ENCODE measurements at places on chromosomes 3 and 15.
A peak's percentile ranks its signal among the peaks of the same experiment; 100 is the strongest.

GRCh38 chr15:72285402-72285801 lies 13.0 kb upstream of the PARP6 start:
- DNase-seq: no peak

- no peak for DNase-seq
Measured at GRCh38 chr3:50651920-50652529, 22.7 kb upstream of the DOCK3 start.

GRCh38 chr3:181701096-181701495 lies 10.6 kb upstream of the SOX2 start:
- DNase-seq: no peak

GRCh38 chr3:45778761-45779201 lies 17.6 kb downstream of the SLC6A20 start:
- peak; percentile 82 for DNase-seq

DNA sequence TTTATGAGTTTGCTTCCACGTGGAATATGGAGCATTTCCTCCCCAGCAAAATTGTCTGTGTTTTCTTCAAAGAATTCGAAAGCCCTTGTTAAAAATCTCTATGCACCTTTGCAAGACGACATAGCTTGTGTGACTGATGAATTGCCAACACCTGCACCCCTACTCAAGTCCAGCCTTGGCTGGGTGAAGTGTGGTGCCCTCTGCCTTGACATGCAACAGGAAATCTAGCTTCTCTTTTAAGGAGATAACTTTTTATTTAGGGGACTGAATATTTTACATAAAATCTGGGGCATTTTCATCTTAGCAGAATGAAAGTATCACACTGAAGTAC lies 647 bp downstream of the HMG20A start:
- no peak for DNase-seq

DNA sequence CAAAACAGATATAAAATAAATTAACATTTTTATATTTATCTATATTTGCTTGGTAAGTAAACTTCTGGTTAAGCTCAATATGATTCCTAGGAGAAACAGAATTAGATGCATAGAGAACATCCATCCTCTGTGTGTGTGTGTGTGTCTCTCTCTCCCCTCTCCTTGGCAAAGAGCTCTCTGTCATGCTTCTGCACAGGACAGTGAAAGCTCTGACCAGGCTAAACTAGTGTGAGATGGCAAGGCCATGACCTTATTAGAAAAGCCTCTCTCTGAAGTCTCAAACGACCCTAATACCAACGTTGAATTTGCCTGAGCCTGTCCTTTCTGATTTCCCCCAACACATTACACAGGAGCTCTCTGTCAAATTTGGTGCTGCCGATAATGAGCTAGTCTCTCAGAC lies 746.0 kb downstream of the VGLL3 start:
- DNase-seq: no peak

DNA sequence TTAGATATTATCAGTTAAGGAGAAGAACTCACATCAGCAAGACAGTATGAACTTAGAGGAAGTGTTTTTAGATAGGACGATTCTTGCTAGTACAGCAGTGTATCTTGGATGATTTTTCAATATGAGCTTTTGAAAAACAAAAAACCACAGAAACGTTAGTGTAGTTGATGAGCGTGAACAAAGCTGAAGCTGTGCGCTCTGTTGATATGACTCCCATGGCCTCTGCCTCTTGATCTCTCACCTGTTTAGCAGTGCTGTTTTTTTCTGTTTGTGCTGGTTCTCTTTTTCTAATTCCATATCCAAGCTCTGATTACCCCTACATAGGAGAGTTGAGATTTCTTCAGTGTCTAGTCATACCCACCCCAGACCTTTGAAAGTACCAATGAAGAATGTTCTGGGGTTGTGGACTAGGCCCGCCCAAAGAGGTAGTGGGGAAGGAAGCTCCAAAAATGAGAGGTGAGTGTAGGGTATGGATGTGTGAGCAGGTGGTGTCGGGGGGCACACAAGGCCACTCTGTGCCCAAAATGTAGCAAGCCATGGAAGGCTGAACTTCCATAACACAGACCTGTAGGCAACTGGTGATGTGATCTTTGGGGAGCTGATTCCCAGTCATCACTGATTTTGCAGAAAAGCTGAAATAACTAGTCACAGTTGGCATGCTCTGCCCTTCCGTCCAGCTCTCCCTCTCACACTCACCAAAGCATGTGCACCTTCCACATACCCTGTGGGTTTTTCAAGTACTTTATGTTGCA lies 20.0 kb upstream of the CMTM7 start:
- no peak for DNase-seq

DNA sequence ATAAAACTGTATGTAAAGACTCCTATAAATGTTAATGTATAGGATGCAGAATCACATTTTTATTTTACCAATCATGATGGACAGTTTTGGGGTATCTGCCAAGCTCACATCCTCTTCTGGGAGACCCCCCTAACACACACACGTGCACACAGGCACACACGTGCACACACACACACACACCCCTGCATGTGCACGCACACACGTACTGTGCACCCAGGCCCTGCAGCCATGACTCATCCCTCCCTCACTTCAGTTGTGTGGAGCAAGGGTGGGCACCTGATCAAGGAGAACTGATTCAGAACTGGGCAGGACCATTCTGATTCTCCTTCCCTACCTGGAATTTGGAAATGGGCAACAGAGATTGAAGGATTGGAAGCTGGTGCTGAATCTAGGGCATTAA lies 16.0 kb upstream of the MINDY4B start:
- DNase-seq: no peak

DNA sequence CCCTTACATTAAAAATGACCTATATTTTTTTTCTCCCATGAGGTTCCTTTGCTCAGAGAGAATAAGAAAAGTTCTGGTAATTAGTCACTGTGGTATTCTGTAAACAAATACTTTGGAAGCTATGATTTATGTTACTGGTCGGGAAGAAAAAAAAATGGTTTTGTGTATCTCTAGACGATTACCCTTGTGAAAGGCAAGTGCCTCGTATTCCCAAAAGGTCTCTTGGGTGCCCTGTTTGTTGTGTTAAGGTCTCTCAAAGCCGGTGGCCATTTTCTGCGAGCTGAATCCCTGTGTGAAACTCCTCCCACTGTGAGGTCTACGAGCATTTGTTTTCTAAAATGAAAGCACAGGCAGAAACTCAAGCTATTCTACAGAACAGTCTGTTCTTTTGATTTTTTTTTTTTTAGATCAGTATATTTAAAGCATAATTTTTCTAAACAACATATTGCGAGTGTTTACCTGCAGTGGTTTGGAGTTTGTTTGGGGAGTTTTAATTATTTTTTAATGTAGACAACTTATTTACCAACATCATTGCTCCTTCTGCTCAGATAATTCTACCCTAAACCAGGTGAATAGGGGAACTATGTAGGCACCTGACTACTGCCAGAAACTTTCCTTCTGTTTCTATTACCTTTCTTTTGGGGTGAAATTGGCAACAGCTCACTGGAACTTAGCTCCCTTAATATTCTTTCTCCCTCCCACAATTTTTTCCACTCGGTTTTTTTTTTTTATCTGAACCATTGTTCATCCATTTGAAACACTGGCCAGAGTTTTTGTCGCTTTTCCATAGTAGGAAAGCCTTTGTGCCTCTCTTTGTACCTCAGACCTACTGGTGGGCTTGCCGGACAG lies 44.0 kb downstream of the ZBTB38 start:
- DNase-seq: no peak

DNA sequence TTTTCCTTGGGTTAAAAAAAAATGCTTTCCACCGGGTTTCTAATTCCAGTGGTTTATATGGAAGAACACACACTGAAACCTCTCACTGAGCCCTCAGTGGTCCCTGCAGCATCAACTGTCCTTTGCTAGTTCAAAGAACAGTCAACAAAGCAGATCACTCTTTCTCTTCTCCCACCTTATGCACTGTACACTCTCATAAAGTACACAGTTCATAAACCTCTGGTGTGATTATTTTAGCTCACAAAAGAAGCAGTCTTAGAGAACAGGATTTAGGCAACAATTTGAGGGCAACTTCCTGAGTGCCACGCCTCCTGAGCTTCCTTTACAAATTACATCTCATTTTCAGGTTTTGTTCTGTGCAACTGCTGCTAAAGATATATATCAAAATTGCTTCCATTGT lies 728.4 kb upstream of the GOLIM4 start:
- DNase-seq: no peak

Data from vagina (tissue), 2 donors.